ENCODE measurements at places on chromosomes 6 and 20.

- no peak for DNase-seq
Measured at GRCh38 chr6:118875672-118876071, 18.3 kb upstream of the ASF1A start.

DNA sequence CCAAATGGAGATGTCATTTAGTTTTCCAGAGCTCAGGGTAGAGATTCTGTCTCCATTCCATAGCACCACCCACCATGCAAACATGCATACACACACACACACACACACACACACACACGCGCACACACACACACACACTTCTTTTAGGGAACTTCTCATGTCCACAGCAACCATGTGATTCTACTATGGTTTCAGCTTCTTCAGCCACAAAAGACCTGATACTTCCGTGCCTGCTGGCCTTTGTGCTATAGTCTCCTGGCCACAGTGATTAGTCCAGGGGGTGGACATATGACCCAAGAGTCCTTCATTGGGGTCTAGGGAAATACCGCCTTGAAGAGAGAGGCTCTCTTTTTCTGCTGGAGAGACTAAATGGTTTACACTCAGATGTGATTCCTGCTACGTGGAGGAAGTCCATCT lies 53.5 kb downstream of the CARMIL1 start:
- DNase-seq = no peak

GRCh38 chr20:46423882-46424482 lies 17.6 kb upstream of the ELMO2 start:
- no peak for DNase-seq

- no peak for DNase-seq
Measured at GRCh38 chr6:168498161-168498843, 57.3 kb downstream of the SMOC2 start.

DNA sequence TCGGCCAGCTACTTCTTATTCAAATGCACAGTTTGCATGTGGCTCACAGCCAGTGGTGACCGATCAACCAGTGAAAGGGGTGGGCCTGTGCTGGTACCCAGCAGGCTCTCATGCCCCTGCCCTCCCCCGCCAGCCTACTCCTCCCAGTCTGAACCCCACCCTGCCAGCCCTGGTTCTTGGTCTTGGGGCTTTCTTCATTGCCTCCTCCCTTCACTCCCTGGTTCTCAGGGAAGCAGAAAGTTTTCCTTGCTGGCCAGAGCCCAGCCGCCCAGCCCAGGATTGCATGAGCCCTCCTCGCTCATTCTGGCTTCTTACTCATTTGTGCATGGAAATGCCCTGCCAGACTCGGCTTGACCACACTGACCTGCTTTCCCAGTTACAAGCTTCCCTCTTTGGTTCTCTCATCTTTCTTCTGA lies 40.8 kb downstream of the KCNK17 start:
- DNase-seq = no peak

GRCh38 chr6:16503970-16504415 lies 257.3 kb downstream of the ATXN1 start:
- no peak for DNase-seq

All from COLO829 (cell line).